ENCODE measurements at places on chromosomes 11 and 22.

- no peak for DNase-seq
Measured at GRCh38 chr11:57251037-57251436, 14.0 kb upstream of the APLNR start.

GRCh38 chr11:100808904-100809491, 121.9 kb downstream of the ARHGAP42 start:
- no peak for DNase-seq

DNA sequence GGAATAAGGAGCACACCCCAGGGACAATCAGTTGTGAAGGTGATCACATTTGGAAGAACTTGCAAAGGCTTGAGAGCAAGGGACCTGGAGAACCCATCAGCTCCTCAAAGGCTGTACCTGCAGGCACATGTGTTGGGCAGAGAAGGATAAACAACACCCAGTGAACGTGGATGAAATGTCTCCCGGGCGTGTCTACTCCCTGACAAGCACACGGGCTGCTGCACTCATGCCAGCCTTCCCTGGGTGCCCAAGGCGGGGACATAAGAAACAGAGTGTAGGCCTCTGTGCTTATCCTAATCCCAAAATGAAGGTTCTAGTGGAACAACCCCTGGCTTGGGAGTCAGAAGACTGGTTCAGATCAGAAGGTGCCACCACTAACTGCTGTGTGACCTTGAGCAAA, 46.7 kb downstream of the DSCAML1 start:
- DNase-seq, result no peak

DNA sequence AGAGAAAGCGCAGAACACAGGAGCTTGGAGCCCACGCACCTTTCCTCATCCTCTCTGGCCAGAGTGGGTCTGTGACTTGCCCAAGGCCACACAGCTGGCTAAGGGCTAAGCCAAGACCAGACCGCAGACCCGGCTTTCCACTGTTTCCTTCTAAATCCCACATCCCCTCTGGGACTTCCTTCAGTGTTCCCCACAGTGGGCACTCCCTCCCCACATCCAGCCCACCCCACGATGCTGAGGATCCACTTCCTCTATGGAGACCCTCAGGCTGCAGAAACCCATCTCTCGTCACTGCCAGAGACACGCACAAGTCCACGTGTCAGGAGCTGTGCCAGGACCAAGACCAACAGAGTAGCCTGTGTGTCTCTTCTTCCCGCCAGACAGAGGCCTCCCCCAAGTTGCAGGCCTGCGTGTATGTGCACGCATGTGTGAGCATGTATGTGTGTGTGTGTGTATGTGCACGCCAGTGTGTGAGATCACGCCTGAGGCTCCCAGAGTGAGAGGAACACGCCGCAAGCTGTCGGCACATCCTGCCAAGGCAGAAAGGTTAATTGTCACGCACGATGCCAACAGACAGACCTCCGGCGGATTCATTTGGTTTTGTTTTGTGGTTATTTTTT, 21.6 kb downstream of the PDGFB start:
- DNase-seq, result no peak

DNA sequence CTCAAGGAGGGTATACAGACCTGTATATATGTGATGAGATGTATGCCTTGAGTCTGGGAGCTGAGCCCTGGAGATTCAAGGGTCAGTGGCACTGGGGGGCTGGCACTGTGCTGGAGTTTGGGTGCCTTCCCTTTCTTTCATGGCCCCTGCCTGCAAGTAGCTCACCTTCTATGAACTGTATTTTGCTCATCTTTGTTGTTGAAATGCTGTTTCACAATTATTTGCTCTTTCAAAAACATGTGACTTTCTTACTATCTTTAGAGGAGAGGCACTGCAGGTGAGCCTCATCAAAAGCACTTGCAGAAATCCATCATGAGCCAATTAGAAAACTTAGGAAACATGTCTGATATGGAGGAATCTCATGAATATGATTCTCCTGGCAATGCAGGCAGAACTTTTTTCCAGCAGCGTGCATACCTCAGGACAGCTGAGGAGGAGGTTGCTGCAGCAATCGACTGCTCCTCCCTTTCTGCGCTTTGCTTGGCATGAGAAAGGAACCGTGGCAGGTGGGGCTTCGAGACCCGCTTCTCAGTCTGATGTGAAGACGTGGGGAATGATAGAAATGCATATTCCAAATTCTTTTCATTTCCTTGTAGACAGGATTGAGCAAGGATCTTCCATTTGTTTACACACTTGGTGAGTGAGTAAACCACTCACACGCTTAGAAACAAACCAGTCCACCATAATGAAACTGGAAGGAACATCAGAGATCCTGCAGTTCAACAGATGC, 178.4 kb upstream of the E2F8 start:
- no peak for DNase-seq

DNA sequence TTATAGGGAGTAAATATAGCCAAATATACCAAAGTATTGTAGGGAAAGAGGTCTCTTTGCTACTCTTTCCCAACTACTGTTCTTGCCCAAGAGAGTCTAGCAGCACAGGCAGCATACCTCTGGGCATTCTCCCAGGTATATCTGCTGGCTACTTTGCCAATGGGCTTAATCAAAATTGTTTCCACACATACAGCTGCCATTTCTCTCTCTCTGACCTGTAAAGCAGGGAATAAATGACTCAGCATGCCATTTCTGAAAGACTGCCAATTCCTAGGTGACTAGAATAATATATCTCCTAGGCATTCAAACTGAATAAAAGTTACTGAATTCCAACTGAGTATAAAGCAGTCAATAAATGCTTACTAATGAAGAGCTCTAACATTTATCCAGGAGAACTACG, 44.6 kb downstream of the RDX start:
- DNase-seq, result no peak

DNA sequence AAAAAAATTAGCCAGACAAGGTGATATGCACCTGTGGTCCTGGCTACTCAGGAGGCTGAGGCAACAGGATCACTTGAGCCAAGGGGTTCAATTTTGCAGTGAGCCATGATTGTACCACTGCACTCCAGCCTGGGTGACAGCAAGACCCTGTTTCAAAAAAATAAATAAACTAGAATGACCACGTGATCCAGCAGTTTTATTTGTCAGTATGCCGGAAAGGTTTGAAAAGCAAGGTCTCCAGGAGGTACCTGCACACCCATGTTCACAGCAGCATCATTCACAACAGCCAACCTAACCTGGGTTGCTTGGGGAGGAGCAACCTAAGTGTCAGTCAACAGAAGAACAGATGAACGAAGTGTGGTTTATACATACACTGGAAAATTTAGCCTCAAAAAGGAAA, 78.7 kb upstream of the SEPTIN5 start:
- no peak for DNase-seq

- no peak for DNase-seq
Measured at GRCh38 chr11:72112978-72113808, 698 bp upstream of the ANAPC15 start.

DNA sequence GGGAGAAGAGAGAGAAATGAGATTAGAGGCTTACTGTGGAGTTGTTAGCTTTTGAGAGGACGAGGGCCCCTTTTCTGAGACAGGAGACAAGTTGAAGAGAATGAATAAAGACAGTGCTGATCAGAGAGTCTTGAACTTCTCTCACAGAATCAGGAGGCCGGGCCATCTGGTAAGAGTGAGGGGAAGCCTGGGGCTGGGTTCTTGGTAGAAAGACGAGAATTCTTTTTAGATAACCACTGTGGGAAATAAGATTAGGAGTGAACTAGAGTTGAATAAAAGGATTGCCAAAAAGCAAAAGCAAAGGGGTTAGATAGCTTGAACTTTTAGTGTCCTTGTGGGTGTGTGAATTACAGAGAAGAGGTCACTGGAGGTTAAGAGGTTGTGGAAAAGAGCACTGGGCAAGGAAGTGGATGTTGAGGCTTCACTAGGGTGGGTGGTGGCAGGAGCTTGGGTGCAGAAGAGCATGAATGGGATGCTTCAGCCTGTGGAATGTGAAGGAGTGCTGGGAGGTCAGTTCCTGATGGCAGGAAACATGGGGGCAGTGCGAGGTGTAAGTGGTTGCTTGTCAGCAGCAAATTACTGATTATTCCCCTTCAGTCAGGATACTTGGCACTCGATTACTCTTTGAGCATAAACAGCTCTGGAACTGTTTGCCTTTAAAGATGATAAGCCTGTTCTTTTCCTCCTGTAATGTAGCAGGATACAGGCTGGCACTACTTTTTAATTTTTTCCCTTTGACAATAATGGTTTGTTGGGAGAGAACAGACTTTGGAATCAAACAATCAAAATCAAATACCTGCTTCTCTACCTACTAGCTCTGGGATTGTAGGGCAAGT, 98.3 kb downstream of the ARHGAP42 start:
- no peak for DNase-seq
